ENCODE measurements at places on chromosomes 2 and 18.
A peak's percentile ranks its signal among the peaks of the same experiment; 100 is the strongest.

- DNase-seq: no peak
These were observed 800 bp downstream of the VIL1 start for GRCh38 chr2:218419630-218420216.

- no peak for DNase-seq
These were observed 25.0 kb downstream of the BCL11A start for GRCh38 chr2:60528281-60529020.

DNA sequence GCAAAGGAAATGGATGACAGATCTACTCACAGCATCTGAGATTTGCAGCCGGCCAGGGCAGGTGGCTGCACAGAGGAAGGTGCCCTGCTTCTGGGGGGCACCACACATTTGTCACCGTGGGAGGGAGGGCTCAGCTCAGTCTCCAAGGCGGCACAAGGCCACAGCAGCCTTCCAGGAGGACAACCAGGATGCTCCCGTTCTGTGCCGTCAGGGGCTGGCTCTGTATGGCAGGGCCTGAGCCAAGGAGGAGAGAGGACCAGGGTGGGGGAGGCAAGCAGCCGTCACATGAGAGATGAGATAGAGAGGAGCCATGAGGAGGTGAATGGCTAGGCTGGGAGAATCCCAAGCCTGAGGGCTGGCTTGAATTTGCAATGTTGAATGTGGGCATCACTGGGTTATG lies 4.6 kb upstream of the BOK start:
- no peak for DNase-seq

DNA sequence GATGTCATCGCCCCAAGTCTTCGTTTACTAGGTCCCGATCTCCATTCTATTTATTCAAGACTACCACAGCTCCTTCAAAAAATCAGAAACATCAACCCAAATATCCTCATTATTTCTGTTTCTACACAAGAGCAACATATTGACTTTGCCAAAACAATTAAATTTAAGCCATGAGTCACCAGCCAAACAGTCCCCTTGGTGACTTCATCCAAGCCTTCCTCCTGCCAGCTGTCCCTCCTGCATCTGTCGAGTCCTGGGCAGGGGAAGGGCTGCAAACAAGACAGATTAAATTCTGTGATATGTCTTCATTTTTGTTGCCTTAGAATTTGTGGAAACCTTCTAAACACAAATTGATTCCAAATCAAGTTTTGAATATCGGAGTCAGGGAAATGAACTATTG lies 110.3 kb downstream of the SP3 start:
- DNase-seq: no peak

DNA sequence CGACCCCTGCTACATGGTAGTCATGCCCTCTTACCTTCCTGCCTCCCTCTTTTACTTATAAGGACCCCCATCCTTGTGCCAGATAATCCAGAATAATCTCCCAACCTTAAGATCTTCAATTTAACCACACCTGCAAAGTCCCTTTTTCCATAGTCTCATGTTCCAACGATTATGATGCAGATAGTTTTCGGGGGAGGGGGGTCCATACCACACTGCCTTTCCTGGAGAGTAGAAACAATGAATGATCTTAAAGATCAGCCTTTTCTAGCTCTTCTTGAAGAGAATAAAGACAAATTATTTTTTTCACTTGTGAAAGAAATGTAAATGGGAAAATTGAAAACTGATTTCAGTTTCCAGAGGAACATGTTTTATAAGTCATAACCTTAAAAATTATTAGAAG lies 4.3 kb upstream of the FAM98A start:
- DNase-seq: no peak

DNA sequence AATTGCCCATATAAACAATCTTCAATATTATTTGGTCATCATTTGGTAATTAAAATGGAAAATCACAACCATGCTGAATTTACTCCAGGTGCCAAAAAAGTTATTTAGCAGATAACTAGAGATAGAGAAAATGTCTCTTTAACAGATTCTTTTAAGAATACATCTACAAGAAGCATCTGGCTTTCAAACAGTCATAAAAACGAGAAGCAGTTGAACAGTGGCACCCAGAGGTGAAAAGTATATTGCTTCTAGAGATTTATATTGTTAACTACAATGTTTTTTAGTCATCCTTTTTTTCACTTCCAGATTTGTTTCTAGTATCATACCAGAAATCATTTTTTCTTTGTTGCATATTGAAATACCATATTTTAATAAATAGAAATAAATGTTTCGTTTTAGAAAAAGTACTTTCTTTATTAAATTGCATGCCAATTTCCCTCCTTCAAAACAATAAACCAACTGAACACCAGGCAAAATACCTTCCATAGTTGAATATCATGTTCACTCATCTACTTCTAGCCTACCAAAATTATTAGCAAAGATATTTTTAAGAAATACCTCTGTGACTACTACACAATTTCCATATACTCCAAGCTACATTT lies 65.4 kb upstream of the HNRNPA3 start:
- DNase-seq: peak; percentile 34

DNA sequence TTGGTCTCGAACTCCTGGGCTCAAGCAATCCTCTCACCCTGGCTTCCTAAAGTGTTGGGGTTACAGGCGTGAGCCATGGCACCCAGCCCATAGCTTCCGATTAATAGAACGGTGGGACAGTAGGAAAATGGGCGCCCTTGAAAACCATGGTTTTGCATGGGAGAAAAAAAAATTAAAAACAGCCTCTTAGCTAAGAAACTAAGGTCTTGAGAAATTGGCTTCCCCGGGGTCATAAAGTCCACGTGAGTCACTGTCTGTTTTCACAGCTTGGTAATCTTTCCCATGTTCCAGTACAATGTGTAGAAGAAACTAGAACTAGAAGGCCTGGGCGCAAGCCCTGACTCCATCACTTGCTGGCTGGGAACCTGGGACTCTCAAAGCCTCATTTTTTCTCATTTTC lies 20.7 kb downstream of the B3GNT2 start:
- no peak for DNase-seq

- no peak for DNase-seq
These were observed 2.2 kb downstream of the HMSD start for GRCh38 chr18:63951302-63951705.

- DNase-seq: no peak
These were observed 148.6 kb upstream of the ZNF804A start for GRCh38 chr2:184449760-184450159.

- DNase-seq: no peak
These were observed 325.6 kb upstream of the TNP1 start for GRCh38 chr2:217185265-217185995.

DNA sequence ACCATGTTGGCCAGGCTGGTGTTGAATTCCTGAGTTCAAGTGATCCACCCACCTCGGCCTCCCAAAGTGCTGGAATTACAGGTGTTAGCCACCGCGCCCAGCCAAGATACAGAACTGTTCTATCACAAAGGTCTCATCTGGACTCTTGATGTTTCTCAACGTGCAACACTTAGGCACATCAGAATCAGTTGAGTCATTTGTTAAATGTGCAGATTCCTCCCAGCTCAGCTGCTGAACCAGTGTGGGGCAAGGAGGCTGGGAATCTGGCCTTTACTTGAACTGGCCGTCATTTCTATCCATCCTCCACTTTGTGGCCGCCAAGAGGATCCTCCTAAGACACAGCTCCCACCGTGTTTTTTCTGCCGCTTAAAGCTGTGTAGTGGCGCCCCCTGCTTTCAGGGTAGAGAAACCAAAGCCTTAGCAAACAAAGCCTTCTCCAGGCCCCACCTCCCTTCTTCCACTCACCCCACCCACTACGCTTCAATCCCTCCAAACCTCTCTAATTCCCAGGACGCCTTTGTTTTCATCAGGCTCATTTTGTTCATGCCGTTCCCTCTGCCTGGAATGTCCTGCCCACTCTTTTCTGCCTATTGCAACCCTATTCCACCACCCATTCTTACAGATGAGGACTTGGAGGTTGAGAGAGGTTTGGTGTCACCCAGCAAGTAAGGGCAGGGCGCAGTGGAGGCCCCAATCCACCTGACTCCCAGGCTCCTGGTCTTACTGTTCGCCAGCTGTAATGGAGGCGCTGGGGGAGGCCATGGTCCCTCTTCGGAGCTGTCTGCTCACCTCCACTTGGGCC lies 776 bp upstream of the SPEG start:
- DNase-seq: no peak

GRCh38 chr2:149055751-149056150 lies 17.3 kb downstream of the LYPD6B start:
- no peak for DNase-seq

DNA sequence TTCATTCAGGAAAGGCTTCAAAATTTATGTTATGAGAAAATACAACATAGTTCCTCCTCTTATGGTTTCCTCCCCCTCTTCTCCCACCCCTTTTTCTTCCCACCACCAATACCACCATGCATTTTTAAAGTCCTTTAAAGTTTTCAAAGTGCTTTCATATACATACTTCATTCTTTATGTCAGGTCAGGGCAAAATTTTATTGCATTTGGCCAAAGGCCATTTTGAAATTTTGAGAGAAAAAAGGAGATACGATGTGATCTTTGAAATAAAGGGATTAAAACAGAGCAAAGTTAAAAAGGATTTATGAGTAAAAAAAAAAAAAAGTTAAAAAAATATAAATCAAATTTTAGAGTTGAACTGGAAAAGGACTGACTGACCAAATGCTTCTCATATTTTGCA lies 792.5 kb upstream of the FANCL start:
- no peak for DNase-seq

GRCh38 chr18:23897291-23897690 lies 117.3 kb upstream of the TTC39C start:
- DNase-seq: no peak

GRCh38 chr18:36771245-36771644 lies 57.6 kb downstream of the TPGS2 start:
- DNase-seq: no peak

DNA sequence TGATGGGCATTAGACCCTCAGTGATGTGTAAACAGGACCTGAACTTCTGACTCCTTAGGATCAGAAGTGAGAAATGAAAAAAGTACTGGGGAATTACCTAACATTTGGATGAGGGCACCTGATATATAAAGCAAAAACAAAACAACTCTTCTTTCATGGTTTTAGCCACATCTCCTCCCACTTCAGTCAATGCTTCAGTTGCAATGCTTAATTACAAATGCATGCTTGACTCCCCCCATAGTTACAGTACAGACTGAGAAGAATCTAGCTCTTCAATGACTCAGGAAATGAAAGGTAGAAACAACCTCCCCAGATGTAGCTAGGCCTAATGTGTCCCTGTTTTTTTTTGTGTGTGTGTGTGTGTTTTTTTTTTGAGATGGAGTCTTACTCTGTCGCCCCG lies 276.8 kb upstream of the POU3F3 start:
- DNase-seq: no peak

All from central memory CD4-positive, alpha-beta T cell (primary cell).